Fibroblast of skin of scalp (primary cell): ENCODE measurements at places on chromosomes 2 and 18.

GRCh38 chr2:15882761-15883497, 57.4 kb upstream of the MYCN start:
- DNase-seq: no peak

DNA sequence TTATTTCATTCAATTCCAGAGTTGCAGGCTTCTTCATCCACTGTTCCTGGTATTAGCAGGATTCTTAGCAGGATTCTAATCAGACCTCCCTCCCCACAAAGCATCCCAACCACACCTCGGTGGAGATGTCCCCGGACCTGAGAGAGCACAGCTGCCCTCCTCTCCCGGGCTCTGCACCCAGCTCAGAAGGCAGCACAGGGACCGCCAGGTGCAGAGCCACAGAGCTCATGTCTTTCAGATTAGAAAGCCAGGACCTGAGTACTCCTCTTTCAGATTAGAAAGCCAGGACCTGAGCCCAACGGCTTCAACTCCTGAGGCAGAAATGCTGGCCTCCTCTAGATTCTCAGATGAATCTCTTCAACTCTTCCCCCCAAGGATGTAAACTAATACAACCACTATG, 152.3 kb downstream of the MYO5B start:
- no peak for DNase-seq

- DNase-seq: no peak
Observed at GRCh38 chr2:157394928-157395327, 49.0 kb downstream of the CYTIP start.

DNA sequence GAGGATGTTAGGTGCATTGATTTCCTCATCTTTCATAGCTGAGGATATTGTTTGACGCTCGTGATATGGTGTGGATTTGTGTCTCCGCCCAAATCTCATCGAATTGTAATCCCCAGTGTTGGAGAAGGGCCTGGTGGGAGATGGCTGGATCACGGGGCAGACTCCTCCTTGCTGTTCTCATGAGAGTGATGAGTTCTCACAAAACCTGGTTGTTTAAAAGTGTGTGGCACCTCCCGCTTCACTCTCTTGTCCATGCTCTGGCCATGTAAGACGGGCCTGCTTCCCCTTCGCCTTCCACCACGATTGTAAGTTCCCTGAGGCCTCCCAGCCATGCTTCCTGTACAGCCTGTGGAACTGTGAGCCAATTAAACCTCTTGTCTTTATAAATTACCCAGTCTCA, 28.4 kb upstream of the GPC1 start:
- no peak for DNase-seq

DNA sequence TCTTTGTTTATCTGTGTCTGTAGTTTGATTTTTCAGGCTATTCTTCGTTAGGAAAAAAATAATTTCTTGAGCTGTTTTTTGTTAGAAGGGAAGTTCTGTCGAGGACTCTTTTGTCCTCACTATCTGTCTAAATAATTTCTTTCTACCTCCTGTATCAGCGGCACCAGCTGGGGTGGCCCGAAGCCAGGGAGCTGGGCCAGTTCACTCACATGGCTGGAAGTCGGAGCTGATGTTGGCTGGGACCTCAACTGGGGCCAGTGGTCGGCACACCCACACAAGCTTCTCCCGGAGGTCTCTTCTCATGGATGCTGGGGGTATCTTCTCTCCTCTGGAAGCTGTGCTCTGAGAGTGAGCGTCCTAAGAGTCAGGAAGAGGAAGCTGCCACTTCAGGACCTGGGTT, 8.0 kb upstream of the PDIA6 start:
- no peak for DNase-seq

GRCh38 chr18:9643549-9643948, 29.2 kb upstream of the PPP4R1 start:
- peak; percentile 97 for DNase-seq

DNA sequence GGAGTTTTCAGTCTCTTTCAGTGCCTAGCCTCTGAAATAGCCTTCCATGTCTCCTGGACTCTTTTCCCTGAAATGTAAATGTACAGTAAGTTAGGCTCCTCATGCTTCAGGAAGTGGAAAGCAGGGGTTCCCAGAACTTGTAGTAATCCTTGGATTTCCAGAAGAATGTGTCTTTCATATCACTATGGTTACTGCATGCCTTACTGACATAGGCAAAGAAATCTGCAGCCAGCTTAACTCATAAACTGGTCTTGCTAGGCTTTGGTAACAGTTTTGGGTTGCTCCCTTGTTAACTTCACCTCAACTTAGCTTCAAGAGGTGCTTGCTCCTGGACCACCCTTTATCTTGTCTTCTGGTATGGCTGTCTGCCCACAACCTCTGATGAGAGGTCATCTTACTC, 686.8 kb upstream of the DDX18 start:
- no peak for DNase-seq

GRCh38 chr2:33619028-33619427, 19.9 kb upstream of the FAM98A start:
- no peak for DNase-seq

DNA sequence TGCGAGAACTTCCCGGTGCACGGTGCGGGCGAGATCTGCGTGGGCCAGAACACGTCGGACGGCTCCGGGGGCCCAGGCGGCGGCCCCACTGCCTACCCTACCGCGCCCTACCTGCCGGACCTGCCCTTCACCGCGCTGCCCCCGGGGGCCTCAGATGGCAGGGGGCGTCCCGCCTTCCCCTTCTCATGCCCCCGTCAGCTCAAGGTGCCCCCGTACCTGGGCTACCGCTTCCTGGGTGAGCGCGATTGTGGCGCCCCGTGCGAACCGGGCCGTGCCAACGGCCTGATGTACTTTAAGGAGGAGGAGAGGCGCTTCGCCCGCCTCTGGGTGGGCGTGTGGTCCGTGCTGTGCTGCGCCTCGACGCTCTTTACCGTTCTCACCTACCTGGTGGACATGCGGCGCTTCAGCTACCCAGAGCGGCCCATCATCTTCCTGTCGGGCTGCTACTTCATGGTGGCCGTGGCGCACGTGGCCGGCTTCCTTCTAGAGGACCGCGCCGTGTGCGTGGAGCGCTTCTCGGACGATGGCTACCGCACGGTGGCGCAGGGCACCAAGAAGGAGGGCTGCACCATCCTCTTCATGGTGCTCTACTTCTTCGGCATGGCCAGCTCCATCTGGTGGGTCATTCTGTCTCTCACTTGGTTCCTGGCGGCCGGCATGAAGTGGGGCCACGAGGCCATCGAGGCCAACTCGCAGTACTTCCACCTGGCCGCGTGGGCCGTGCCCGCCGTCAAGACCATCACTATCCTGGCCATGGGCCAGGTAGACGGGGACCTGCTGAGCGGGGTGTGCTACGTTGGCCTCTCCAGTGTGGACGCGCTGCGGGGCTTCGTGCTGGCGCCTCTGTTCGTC, 1.7 kb downstream of the FZD7 start:
- peak; percentile 86 for DNase-seq

DNA sequence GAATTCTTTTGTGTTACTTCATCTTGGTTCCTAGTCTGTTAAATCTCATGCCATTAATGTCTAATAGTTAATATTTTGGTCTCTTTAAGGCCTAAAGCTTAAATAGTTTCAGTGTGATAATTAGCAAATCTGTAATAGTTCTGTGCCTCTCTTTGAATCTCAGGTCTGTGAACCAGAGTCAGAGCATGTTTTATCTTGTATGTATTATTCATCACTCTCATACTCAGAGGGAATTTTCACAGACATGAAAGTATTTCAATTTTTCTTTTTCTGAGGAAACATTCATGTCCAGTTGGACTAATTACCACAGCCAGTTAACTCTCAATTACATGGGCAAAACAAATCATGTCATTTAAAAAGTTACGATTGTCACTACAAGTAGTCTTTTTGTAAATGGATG, 931.9 kb upstream of the SLC39A10 start:
- no peak for DNase-seq

DNA sequence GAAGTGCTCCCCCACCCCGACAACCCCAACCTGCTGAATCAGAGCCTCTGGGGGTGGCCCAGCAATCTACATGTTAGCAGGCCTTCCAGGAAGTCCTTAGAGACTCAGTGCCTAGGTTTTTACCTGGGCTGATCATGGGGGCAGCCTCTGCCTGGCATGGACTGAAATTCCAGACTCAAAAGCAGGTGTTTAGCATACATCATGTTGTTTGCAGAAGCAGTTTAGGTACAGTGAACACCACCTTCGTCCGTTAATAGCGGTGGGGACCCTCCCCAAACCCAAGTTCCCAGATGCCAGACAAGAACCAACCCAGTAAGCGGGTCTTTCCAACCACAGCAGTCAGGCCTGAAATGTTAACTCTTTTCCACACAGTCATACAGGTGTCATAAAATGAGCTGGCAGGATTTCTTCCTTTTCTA, 26.4 kb upstream of the GALR1 start:
- DNase-seq: no peak

DNA sequence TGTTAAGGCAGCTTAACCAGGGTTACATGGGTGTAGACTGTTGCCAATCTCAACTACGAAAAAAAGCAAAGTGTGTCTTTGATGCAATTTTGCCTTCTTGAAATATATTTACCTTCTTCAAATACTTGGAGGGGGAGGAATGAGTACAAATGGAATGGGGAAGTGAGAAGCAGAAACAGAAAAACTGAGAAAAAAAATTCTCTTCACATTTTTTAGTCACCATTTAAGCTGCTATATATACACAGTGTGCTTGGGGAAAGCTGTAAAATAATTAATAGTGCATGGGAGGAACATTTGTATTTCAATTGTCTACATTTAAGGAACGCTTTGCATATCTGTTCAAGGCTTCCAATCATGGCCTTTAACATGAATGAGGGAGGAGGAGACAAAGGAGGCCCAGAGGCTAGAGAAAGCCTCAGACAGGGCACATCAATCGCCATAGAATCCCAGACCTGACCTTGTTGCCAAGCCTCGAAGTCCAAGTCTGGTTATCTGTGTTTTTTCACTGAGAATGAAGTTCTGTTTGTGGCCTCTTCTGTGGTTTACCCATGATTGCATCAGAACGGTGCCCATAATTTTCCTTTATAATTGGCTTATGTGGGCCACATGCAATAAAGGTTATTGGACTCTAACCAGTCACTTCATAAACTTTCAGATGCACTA, 158.6 kb downstream of the PIK3C3 start:
- DNase-seq: peak; percentile 79

- no peak for DNase-seq
Observed at GRCh38 chr2:196437626-196438025, 201.9 kb upstream of the CCDC150 start.

- no peak for DNase-seq
Observed at GRCh38 chr2:205077159-205077558, 531.9 kb downstream of the PARD3B start.

- no peak for DNase-seq
Observed at GRCh38 chr2:37558623-37559022, 112.8 kb downstream of the CDC42EP3 start.

GRCh38 chr2:110101901-110102803, 13.5 kb downstream of the MALL start:
- DNase-seq: no peak

- no peak for DNase-seq
Observed at GRCh38 chr18:32958746-32959145, 185.9 kb upstream of the KLHL14 start.

GRCh38 chr18:37565101-37565976, at the start of gene CELF4:
CELF4 (minus strand) TSS chr18:37565798.
- DNase-seq: peak; percentile 12

GRCh38 chr18:79387214-79387613, 8.5 kb upstream of the NFATC1 start:
- DNase-seq: no peak

DNA sequence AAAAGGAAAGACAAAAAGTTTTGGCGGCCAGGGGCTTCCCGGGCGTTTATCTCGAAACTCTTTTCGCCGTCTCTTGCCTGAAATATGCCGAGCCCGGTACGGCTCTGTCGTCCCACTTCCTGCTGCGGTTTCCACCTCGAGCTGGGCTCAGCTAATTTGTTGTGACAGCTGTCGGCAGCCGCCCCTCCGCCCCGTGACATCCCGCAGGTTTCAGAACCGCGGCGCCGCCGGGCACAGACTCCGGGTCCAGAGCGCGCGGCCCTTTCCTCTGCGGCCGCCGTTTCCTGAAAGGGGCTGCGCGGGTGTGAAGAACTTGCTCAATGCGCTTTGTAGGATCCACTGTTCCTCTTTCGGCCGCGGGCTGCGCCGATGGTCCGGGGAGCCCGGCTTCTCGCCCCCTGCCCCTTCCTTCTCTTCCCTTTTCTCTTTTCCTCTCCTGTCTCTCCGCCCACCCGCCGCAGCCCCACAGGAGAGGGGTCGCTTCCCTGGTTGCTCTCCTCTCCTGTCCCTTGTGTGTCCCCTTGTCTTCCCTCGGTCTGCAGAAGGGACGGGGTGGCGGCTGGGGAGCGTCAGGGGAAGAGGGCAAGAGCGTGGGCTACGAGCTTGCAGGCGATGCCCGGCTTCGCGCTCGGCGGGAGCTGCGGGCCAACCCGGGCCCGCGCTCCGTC, 648 bp downstream of the ARID5A start:
- peak; percentile 53 for DNase-seq

GRCh38 chr2:212489719-212490346, 48.8 kb downstream of the ERBB4 start:
- no peak for DNase-seq

DNA sequence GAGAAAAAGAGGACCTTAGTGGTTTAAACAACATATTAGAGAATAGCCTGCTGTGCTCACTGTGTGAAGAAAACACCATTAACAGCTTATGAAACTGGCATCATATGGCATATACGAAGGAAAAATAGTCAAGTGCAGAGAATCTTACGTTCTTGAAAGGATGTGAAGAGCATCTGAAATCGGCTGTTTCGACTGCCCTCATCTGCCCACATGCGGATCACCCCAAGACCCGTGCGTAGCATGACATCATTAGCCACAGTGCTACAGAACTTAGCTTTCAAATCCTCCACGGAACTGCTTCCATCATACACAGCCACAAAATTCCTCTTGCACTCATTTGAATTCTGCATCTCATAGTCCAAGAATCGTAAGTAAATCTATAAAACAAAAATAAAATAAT, 84.3 kb downstream of the NETO1 start:
- peak; percentile 0 for DNase-seq
